ENCODE measurements at places on chromosomes 1 and 21.
A peak's percentile ranks its signal among the peaks of the same experiment; 100 is the strongest.

- DNase-seq = peak; percentile 56
Measured at GRCh38 chr1:220516014-220516721, 11.8 kb upstream of the MARK1 start.

DNA sequence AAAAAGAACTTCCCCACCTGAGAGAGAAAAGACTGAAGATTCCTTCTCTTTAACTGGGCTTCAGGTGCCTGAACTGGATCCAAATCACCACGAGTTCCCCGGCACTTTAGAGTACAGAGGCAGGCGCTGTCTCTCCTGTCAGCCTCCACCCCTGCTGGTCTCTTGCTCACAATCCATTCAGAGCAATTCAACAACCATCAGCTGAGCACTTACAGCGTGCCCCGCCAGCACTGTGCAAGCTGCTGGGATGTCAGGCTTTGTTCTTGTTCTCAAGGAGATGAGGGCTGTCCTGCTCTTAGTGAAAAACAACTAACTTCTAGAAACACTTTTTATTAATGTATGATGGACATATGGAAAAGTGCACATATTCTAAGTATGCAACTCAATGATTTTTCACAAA is 68.7 kb upstream of the VAMP3 start:
- DNase-seq = no peak

DNA sequence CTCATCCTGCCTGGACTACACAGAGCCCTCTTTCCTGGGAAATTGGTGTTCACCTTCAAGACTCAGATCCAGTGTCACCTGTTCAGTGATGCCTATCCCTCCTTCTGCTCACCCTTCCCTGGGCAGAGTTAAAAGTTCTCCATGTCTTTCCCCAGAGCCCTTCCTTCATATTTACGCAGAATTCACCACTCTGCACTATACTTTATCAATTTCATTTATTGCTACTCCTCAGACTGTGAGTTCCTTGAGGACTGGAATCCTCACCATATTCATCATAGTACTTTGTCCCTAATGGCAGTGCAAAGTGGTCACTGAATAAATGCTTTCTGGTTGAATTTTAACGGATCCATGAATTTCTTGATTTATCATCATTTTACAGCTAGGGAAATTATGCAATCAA is 300.0 kb downstream of the CHRM3 start:
- no peak for DNase-seq

GRCh38 chr1:160560045-160560705 is 19.1 kb downstream of the CD84 start:
- DNase-seq = no peak

GRCh38 chr1:228085287-228085951 is 2.9 kb downstream of the ARF1 start:
- DNase-seq = peak; percentile 18

- DNase-seq = no peak
Measured at GRCh38 chr21:43303275-43304178, 123.4 kb downstream of the SIK1 start.

DNA sequence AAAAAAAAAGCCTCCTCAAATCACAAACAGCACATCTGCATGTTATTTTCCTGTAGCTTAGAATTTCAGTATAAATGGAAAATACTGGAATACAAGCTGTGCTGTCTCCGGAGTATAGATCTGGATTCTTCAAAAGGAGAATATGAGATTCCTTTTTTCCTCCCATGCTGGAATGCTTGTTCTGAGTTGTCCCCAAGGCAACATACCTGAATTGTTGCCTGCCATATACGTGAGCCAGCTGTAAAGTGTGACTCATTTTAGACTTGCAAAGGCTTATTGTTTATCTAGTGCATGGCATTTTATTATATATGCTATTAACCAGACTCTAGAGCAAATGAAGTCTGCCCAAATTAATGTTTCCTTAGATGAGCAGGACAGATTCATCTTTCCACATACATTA is 95.0 kb upstream of the C1orf105 start:
- peak; percentile 79 for DNase-seq

- peak; percentile 82 for DNase-seq
Measured at GRCh38 chr1:7902478-7903085, 38.1 kb downstream of the TNFRSF9 start.

DNA sequence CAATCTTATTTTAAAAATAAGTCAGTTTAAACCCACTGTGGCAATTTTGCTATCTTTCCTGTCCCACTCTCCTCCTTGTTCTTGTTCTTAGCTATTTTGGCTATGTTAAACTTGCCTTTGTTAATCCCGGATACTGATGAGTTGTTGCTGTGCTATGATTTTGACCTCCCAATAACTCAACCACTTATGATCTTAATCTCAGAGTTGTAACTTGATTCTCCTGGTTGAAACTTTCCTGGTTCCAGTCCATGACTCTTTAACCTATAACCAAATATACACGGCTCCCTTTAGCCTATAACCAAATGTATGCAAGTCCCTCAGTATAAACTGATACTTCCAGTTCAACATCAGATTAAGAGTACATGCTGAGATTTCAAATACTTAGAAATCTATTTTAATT is 15.6 kb upstream of the ACADM start:
- DNase-seq = no peak

DNA sequence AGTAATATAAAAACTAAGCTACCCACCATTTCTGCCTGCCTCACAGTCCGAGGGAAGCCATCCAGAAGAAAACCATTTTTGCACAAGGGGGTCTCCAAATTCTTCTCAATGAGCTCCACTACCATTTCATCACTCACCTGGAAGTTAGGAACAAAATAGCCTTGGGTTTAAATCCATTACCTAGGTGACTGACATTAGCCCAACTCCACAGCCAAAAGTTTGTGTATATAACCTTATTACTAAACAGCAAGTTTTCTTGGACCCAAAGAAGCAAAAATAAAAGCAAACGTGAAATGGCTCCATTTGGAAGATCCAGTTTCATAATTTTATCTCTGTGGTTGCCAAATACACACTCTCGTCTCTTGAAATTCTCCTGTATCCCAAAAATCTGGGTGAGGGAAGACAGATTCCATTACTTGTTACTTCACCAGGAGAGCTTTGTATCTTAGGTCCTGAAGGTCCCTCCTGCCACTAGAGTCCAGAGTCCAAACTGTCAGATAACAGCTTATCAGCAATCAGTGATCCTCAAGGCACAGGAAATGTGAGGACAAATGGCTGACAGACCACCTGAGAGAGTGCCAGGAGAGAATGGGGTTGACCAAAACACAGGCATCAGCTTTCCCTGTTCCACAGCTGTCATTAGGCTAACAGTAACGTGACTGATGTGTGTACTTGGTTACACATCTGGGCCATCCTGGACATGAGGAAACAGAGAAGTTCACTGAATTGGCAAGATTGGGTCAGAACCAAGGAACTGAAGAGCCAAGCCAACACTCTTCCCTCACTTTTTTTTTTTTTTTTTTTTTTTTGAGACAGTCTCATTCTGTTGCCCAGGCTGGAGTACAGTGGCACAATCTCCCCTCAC is 14.9 kb downstream of the AK2 start:
- no peak for DNase-seq

- no peak for DNase-seq
Measured at GRCh38 chr1:148162363-148162762, 10.3 kb upstream of the NBPF11 start.

DNA sequence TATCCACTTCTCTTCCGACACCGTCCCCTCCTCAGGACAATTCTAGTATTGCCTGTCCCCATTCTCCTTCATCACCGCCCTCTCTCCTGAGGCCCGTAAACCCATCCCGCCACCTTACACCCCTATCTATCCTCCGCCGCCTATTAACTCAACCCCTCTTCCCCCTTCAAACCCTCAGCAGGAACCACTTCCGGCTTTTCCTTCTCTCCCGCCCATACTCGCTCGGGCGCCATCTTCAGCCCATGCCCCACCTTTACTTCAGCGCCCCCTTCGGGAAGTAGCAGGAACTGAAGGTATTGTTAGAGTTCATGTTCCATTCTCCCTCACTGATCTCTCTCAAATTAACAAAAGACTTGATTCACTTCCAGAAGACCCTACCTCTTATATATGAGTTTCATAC is 31.6 kb downstream of the VN1R5 start:
- DNase-seq = no peak

GRCh38 chr1:2801535-2802291 is at the start of gene TTC34:
Gene TTC34 (minus strand): TSS chr1:2801693. CDS start chr1:2800827, 866 bp downstream.
- DNase-seq = peak; percentile 33

DNA sequence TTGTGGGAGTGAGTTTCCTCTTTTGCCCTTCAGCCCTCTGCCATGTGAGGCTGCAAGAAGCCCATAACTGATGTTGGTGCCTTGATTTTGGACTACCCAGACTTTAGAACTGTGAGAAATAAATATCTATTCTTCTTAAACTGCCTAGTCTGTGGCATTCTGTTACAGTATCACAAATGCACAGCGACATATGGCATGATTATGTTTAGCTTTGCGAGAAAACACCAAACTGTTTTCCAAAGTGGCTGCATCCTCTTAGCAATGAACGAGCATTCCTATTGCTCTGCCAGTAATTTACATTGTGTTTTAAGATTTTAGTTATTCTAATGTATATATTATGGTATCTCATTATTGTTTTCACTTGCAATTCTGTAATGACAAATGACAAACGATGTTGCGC is 246.7 kb downstream of the HLX start:
- DNase-seq = no peak

DNA sequence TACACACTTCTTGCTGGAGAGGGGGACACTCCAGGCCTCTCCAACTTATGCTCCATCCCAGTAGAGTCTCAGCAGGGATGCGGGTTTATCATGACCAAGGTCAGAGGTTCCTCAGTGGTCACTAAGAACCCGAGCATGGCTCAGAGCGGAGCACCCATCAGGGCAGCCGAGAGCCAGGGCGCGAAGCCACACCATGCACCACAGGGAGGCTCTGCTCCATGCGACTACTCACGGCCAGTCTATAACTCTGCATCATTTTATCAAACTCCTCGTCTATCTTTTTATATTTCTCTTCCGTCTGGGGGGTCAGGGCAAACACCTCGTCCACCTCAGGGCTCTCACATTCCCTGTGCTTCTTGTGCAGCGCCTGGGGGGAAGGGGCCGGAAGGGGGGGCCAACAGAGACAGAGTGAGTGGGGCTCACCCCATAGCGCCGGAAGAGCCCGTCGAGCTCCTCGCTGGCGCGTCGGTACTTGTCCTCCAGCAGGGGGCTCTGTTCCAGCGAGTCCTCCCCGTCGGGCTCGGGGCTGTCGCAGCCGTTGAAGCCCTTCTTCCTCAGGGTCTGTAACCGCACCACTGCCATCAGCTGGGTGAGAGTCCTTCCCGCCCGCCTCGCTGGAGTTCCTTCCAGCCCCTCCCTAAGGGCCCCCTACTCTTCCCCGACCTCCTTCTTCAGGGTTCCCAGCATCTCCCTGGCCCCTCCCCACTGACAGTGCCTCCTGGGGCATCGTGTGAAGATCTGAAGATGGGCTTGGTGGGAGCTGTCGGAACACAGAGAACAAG is 20.0 kb downstream of the MEF2D start:
- peak; percentile 76 for DNase-seq

GRCh38 chr1:94209425-94209824 is 28.0 kb downstream of the ARHGAP29 start:
- DNase-seq = no peak

DNA sequence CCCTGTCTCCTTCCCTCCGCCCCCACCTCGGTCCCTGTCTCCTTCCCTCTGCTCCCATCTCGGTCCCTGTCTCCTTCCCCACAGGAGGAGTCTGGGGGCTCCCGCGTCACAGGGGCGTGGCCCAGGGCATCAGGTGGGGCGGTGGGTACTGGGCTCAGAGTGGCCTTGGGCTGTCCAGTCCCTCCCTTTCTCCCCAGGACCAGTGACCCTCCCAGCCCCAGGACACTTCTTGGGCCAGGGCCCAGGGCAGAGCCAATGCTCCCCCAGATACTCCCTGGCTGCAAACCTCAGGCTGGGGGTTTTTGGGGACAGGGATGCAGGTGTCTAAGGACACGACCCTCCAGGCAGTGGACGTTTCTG is 6.8 kb upstream of the RNF223 start:
- DNase-seq = no peak

DNA sequence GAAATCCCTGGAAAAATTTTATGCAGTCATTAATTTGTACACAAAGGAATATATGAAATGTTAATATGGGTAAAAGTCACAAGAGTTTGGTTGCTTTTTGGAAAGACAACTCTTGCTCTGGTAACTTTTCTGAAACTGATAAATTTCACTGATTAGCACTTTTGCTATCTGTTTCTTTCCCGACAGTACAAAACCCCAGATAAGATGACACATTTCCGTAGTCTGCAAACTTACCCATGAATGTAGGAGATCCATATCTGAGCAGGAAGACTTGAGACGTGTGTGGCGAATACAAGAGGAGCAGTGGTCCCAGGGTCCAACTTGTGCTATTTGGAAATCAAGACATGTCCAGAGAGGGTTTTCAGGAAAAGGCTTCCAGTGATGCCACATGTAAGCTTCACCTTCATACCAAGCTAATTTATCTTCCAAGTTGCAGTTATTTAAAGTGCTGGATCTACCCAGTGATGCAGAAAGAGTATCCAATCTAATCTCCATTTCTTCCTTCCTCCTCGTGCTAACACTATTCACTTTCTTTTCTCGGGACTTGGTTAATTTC is 35.9 kb upstream of the SAMSN1 start:
- DNase-seq = no peak

GRCh38 chr1:225885336-225885735 is 3.2 kb upstream of the TMEM63A start:
- DNase-seq = no peak

DNA sequence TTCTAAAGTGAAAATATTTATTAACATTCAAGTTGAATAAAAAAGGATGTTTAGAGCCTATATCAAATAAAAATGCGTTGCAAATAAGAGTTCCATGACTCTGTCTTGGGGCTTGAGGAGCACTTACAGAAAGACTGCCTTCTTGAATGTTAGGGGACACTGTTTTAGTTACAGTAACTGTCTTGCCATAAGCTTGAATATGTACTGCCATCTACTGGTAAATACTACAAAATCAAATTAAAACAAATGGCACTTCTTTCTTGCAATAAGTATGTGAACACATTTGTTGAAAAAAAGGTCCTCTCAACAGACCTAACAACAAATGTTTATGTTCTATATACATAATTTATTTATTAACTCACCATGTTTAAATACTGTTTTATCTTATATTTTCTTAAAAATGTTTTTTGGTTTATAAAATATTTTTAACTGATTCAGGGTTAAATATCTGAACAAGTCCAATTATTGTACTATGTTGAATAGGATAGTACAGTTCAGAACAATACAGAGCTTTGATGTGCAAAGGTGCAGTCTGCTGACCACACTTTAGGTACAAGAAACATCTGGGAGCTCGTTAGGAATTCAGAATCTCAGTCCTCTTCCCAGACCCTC is 199.5 kb downstream of the LRRIQ3 start:
- peak; percentile 76 for DNase-seq

DNA sequence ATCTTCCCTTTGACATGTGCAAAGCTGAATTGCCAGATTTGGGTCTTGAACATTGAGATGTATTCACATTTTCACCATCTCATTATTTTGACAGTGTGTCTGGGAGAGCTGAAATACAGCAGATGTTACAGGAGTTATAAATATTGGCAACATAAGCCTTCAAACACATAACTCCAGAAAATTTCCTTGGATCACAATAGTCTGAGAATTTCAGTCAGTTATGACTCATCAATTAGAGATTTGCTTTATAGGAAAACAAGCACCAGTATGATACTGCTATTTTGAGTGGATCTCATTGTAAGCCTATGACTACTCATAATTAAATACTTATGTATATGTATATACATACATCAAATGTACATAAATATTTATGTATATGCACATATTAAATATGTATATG is 1171.8 kb downstream of the AMY1C start:
- peak; percentile 51 for DNase-seq

- no peak for DNase-seq
Measured at GRCh38 chr1:206102292-206102936, 14.8 kb downstream of the AVPR1B start.

GRCh38 chr1:3348196-3348865 is 106.1 kb upstream of the ARHGEF16 start:
- no peak for DNase-seq

Measured in tongue (tissue), 3 donors.